Activated T-cell treated with anti-CD3 and anti-CD28 coated beads, Interleukin-2, amount 50 U/mL, for 1 hour (primary cell): ENCODE measurements at places on chromosomes 6 and 20.

- no peak for DNase-seq
Observed at GRCh38 chr20:18585134-18585533, 2.7 kb upstream of the DTD1 start.

GRCh38 chr6:89495961-89496535, 63.1 kb downstream of the ANKRD6 start:
- no peak for DNase-seq

GRCh38 chr6:152977556-152977955, 5.3 kb downstream of the FBXO5 start:
- DNase-seq: no peak

GRCh38 chr6:1502041-1502440, 107.7 kb upstream of the FOXC1 start:
- no peak for DNase-seq

- no peak for DNase-seq
Observed at GRCh38 chr6:150720774-150721233, 121.1 kb downstream of the PLEKHG1 start.

GRCh38 chr20:52801628-52802006, 170.5 kb upstream of the TSHZ2 start:
- no peak for DNase-seq

DNA sequence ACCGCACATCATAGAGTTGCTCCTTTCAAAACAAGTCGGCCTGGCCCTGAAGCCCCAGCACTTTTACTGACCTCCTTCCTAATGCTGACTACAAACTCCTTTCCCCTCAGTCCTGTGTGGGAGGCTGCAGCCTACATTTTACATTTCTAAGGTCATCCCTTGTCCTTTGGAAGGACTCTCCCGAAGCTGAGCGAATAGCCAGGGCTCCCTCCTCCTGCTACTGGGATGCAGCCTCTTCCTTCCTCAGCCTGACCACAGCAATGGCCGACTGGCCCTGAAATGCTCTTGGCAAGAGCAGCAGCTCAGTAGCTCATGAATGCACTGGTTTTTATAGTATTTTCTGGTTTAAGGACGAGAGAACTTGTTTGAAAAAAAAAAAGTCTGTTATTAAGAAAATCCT, 679 bp downstream of the ADGRF5 start:
- no peak for DNase-seq

- no peak for DNase-seq
Observed at GRCh38 chr20:60690771-60691170, 561.3 kb upstream of the CDH4 start.

- no peak for DNase-seq
Observed at GRCh38 chr20:63527184-63527583, 6.6 kb downstream of the PPDPF start.

DNA sequence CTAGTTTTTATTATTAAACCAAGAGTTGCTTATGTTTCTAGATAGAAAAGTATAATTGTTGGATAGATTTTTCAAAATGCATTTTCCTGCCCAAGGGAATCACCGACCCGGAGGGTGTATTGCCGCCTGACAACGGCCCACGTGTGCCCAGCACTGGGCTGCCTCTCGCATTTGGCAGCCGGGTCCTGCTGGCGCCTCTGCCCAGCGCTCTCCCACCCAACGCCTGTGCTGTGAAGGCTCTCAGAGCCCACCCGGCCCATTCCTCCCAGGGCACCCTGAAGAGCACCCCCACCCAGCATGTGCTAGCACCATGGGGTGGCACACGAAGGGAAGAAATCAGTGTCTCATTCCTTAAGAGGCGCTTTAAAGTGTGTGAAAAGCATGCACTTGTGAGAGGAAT, 88.3 kb upstream of the AFDN start:
- DNase-seq: no peak

DNA sequence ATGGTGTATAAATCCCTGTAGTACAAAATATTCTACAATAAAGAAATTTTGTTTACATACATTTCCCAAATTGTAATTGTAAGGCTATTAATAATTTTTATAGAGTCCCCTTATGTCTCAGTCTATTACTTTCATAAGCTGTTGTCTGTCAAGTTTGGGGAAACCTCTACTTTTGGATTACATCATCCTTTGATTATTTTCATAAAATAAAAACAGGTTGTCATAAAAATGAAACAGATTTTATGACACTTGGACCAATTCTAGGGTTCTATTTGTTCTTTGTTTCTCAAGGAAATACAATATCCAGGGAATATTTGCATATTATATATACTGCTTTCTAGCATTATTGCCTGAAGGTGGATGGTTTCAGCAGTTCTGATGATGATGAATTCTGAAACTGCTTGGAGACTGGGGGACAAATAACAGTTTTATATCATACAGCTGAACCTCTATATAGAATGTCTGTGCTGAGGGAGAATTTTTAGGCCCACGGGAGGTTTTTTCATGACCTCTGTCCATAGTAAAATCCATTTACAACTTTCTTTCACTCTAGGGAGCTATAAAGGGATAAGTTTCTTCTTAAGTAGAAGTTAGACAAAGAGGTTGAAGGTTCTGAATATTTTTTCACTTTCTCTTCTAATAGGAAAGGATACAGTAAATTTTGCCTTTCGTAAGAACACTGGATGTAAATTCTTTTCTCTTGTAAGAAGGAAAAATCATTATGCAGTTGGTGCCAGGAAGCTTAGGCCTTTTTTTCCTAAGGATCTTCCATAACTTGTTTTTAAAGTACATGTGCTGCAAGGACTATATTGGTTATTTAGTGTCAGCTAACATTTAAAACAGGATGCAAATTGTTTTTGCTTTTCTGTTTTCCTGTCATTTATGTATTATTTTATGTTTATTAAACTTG, 58.0 kb downstream of the CD2AP start:
- no peak for DNase-seq

DNA sequence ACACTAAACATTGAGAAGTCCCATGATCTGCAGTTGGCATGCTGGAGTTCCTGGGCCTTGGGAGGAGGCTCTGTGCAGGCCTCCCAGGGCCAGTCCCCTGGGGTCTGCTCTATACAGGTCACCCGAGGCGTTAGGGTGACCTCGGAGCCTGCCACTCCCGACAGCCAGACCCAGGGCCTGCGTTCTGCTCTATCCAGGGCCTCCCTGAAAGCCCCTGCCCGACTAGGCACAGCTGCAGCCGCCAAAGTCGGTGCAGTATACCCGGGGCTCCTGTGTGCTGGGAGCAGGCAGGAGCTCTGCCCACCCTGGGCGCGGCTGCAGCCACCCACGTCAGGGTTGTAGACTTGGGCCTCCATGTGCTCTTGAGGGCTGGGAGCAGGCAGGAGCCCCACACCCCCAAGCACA, 6.3 kb upstream of the OR14J1 start:
- no peak for DNase-seq

- no peak for DNase-seq
Observed at GRCh38 chr20:10061641-10062040, 26.9 kb downstream of the ANKEF1 start.

DNA sequence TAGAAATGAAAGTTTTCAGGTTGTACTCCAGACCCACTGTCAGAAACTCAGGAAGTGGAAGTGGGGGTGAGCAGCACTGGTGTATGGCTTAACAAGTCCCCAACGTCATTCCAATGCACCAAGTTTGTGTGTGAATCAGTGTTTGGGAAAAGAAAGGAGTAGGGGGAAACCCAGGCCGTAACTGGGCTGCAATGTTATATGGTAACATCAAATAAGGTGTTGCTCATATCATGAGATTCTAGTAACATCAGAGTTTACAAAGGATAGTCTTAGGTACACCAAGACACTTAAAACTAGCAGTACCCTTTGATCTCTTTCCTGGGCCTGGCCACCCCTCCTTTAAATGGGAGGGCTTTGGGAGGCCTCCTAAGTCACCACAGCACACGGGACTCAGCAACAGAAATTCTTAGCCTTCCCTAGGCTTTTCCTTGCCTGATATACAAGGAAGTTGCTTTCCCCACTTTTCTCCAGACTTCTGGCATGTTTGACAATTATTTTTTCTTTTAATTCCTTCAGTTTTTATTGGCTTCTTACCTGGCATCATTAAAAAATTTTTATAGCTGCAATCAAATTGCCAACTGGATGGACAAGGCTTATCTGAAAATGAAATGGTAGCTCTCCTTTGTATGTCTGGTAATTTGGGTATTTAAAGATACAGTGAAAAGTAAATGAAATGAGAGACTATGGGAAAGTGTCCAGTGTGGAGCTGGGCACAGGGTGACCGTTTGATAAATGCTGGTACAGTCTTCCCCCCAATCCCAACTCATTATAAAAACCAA, 15.1 kb downstream of the E2F3 start:
- DNase-seq: no peak

- no peak for DNase-seq
Observed at GRCh38 chr20:45974896-45975565, 3.0 kb upstream of the ZNF335 start.

DNA sequence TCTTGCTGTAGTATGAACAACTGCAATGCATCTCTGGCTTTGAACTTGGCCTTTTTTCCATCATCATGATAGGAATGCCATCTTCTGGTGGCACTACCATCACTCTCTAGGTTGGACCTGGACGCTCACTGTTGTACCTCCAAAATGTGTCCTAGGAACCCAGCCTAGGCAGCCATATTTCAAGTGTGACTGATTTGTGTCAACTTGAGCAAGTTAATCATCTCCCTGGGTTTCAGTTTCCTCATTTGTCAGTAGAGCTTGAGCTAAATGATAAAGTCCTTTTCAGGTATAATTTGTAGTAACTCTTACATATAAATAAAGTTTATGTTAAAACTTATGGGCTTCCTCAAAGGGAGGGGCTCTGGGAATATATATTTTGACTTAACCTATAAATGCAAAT, 241.7 kb upstream of the CEP162 start:
- DNase-seq: no peak

GRCh38 chr6:150994026-150994425, 128.5 kb downstream of the MTHFD1L start:
- DNase-seq: no peak

- DNase-seq: no peak
Observed at GRCh38 chr6:138291036-138291848, 73.0 kb upstream of the PBOV1 start.

- no peak for DNase-seq
Observed at GRCh38 chr6:1950631-1951030, 294.8 kb downstream of the GMDS start.

- no peak for DNase-seq
Observed at GRCh38 chr20:1562622-1563021, 5.1 kb upstream of the SIRPD start.

- no peak for DNase-seq
Observed at GRCh38 chr20:59599941-59600340, 4.4 kb upstream of the PHACTR3 start.

DNA sequence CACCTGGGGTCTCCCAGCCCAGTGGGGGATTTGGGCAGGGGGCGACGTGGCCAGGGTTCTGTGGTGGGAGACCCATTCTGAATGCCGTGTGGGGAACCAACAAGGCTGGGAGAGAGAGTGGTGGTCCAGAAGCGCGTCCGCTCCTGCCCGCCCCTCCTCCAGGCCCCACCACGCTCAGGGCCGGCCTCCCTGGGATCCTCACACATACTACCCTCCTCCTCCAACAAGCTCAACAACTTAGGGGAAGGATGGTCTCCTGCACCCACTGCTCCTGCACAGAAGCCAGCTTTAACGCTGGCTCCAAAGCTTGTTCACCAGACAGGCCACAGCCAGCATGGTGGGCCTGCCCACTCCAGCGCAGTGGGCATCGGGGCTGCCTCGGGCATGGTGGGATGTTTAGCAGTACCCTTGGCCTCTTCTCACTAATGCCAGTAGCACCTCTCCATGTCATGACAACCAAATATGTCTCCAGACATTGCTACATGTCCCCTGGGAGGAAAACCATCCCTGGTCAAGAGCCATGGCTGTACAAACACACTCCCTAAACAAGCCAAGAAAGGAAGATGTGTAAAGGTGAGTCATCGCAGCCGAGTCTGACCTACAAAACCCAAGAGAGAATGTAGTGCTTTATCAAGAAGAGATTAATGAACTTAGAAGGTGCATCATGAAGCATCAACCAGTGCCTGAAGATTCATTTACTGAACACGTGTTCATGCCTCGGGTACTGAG, 75.7 kb downstream of the BMP7 start:
- no peak for DNase-seq

GRCh38 chr6:21732731-21733130, 139.2 kb downstream of the SOX4 start:
- DNase-seq: no peak

DNA sequence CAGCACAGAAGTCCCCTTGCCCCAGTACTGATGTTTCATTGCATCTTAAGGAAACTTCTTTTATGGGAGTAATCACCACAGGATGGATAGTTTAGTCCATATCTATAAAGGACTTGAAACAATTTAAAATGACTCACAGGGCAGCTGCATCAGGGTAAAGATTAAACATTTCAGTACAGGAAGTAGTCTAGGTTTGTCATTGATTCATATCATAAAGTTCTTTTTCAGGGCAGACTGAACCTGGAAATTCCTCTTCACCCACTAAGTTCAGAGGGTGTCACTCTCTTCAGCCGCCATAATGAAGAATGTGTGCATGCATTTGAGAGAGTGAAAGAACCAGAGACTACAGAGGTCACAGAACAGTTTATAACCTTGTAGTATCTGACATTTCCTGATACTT, 296.3 kb upstream of the JAG1 start:
- no peak for DNase-seq

- no peak for DNase-seq
Observed at GRCh38 chr6:5025911-5026819, 22.3 kb upstream of the RPP40 start.

DNA sequence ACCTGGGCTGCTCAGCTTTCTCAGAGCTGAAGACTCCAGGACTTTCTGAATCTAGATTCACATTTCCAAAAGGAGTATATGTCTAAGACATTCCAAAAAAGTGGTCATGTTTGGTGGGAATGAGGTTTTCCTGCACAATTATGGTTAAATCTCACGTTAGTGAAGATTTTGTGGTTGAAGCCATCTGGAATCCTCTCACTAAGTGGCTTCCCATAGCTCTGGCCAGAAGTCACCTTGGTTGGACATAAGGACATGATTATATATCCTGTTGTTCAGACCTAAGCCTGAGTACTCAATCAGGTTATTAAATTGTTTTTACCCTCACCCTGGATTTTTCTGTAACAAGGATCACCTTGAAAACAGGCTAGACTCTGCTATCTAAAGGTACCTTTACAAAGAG, 176.1 kb upstream of the PLN start:
- no peak for DNase-seq

GRCh38 chr6:107973594-107973993, 15.6 kb upstream of the SEC63 start:
- no peak for DNase-seq

GRCh38 chr6:170152989-170153388, 137.9 kb downstream of the DLL1 start:
- DNase-seq: no peak

GRCh38 chr6:16723826-16724225, 37.4 kb downstream of the ATXN1 start:
- DNase-seq: no peak

GRCh38 chr6:149046164-149046821, 271.2 kb upstream of the TAB2 start:
- no peak for DNase-seq

DNA sequence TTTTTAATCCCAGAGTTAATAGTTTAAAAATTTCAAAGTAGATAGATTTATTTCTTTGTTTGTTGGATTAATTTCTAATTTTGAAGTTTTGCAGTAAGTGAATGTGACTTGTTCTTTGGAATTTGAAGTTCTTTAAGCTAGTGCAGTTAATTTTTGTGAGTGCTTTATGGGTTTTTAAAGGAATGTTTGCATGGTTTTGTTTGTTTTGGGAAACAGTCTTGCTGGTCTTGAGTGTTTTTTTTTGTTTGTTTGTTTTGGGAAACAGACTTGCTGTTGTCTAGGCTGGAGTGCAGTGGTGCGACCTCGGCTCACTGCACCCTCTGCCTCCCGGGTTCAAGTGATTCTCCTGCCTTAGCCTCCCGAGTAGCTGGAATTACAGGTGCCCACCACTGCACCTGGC, 9.5 kb downstream of the PANK2 start:
- no peak for DNase-seq
